Stimulated activated CD4-positive, alpha-beta T cell treated with anti-CD3 and anti-CD28 coated beads, Interleukin-2, amount 100 ng/mL, for 24 hours (primary cell): ENCODE measurements at places on chromosomes 5 and 9.

DNA sequence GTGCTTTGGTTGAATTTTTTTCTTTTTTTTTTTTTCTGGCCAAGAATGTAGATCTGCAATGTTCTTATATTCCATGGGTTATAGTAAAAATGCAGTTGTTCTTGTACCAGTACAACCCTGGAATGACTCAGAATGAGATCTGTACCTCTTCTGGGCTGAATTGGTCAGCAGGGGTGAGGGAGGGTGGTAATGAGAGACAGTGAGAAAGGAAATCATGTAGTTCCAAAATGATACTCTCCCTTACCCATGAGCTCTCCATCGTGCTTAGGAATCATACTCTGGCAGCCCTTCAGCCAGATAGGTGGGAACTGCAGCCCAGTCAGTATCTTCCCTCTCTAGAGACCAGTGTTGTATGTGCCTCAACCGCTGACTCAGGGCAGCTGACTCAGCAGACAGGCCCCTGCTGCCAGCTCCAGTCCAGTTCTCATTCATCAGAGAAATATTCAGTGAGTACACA lies 2.1 kb upstream of the GLIS3 start:
- peak; percentile 31 for DNase-seq

DNA sequence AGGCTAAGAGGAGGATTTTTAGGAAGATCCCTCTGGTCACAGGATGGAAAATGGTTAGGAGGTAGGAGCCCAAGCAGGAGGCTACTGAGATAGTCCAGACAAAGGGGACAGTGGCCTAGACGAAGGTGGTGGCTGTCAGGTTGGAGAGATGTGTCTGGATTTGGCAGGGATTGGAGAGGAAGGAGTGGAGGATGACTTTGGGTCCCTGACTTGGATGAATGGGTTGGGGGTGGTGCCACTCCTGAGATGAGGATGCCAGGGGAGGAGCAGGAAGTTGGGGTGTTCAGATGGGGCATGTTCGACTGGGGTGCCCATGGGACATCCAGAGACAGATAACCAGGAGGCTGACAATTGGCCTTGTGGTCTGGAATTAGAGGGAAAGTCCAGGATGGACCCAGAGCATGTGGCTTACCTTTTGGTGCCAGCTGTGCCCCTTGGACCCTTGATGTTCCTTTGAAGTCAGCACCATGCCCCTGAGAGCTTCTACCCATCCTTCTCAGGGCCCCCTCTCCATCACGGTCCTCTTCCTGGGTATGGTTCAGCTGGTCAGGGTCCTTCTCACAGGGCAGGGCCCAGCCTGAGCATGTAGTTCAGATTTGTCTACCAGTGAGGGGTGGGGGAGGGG lies 15.1 kb upstream of the IGFBPL1 start:
- no peak for DNase-seq

GRCh38 chr9:34991607-34992375 lies 2.2 kb downstream of the DNAJB5 start:
- peak; percentile 30 for DNase-seq

GRCh38 chr5:150111122-150111521 lies 24.8 kb upstream of the CSF1R start:
- DNase-seq, result no peak

- DNase-seq, result no peak
Observed at GRCh38 chr5:56746553-56747339, 68.6 kb upstream of the MAP3K1 start.

- peak; percentile 46 for DNase-seq
Observed at GRCh38 chr9:37801287-37801850, 772 bp downstream of the DCAF10 start.

GRCh38 chr9:121365564-121365963 lies 4.5 kb downstream of the STOM start:
- no peak for DNase-seq

GRCh38 chr5:14771972-14772371 lies 99.6 kb downstream of the ANKH start:
- DNase-seq, result no peak

DNA sequence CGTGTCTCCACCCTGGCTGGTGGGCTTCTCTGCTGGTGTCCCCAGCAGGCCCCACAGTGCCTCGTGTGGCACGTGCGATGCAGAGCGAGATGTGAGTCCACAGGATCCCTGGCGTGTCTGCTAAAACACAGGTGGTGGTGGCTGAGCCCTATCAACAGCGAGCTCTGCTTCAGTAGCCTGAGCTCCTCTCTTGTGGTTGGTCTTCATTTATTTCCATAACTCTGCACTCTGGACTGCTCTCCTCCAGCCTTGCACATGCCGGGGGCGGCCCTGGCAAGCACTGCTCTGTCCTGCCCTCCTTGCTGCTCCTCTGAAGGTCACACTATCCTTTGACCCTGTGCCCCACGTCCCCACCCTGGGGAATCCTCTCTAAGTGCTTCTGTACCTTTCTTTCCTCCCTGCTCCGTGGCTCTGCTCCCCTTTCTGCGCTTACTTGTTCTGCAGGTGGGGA lies 59.2 kb downstream of the NSUN2 start:
- DNase-seq, result no peak

DNA sequence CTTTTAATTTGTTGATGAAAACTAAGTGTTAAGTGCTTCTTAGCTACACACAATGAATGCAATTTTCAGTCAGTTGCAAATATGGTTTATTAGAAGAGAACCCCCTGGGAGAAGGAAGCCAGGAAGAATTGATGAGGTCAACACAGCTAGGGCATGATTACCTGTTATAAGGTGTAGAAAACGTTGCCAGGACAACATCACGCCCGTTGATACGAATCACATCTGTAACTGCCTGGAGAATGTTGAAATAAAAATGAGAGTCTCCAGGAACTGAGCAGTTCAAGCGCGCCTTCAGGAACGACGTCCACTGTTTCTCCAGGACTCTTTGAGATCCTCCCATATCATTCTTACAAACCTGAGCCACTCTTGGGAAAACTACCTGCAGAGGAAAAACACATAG lies 88.0 kb downstream of the SEMA6A start:
- DNase-seq, result no peak

DNA sequence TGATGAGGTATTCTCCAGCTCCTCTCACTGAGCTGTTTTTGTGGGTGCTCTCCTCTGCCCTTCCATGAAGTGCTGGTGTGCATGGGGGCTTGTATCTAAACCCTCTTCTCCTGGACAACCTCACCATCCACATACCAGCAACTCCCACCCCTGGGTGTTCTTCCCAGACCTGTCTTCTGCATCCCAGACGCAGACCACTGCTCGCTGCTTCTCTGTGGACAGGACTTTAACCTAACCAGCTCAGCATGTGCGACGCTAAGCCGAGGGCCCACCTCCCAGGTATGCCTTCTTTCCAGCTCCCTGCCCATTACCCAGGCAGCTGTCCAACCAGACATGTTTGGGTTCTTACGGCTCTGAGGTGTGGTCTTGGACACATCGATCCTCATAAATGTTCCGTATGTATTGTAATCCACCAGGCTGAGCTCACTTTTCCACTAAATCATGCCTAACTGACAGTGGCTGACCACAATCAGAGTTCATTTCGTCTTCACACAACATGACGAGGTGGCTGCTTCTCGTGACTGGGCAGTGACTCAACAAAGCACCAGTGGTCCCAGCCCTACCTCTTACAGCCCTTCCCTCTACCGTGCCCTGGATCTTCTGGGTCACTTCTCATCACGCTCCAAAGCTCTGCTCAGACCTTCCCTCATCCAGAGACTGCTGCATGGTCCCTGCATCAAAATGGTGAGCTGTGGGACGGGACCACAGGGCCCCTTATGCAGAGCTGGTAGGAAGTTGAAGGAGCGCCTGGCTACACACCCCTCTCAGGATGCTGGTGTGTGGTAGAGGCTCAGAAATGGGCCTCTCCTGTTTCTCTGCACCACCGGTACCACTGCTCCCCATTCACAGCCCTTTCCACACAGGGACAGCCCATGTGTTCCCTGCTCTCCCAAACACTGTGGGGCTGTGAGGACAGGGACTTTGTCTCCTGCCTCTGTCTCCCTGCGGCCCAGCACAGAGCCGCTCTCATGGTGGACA lies 9.6 kb upstream of the PTGES2 start:
- no peak for DNase-seq

DNA sequence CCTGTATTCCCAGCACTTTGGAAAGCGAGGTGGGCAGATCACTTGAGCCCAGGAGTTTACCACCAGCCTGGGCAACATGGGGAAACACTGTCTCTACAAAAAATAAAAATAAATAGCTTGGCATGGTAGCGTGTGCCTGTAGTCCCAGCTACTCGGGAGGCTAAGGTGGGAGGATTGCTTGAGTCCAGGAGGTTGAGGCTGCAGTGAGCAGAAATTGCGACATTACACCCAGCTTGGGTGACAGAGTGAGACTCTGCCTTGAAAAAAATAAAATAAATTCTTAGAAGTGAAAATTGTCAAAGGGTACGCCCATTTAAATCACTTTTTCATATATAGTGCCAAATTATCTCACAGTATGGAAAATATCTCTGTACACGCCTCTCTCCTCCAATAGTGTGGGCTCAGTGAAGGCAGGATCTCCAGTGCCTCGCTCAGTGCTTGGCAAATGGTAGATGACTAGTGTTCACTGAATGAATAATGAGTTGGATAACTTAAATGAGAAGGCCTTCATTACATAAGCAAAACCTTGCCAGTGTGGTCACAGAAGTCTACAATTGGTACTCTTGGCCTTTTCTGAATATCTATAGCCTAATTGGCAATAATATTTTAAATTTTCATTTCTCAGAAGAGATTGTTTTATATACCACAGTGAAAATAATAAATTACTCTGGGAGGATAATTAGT lies 9.4 kb upstream of the CCL28 start:
- no peak for DNase-seq

GRCh38 chr5:54001976-54002775 lies 308.2 kb downstream of the ARL15 start:
- no peak for DNase-seq

DNA sequence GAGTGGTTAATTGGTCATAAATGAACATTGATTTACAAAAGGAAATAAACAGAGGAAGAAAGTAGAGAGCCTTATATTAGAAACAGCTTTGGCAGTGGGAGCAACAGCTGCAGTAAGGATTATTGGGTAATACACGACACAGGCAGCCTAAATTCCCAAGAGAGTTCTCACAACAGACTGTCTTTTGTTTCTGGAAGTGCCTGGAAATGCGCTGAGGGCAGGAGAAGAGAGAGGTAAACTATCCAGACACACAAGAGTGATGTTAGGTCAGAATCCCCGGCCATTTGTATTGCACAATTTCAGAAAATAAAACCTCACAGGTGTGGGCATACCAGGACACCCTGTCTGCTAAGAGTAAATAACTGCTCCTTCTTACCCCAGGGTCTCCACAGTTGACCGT lies 450.4 kb upstream of the CTNND2 start:
- no peak for DNase-seq

- DNase-seq, result no peak
Observed at GRCh38 chr5:132952829-132953228, 10.6 kb downstream of the AFF4 start.

DNA sequence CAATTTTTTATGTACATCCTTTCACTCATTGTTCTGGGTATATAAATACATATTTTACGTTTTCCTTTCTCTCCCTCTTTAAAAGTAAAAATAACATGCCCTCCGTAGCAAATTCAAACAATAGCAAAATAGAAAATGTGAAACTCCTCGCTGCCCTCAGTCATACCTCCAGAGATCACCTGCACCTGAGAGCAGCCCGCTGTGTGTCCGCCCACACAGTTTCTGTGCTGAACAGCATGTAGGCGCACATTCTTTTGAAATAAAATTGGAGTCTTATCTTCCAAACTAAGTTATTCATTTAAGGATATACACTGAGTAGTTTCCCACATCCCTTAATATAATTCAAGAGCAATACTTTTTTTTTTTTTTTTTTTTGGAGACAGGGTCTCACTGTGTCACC lies 255.7 kb downstream of the AOPEP start:
- no peak for DNase-seq

DNA sequence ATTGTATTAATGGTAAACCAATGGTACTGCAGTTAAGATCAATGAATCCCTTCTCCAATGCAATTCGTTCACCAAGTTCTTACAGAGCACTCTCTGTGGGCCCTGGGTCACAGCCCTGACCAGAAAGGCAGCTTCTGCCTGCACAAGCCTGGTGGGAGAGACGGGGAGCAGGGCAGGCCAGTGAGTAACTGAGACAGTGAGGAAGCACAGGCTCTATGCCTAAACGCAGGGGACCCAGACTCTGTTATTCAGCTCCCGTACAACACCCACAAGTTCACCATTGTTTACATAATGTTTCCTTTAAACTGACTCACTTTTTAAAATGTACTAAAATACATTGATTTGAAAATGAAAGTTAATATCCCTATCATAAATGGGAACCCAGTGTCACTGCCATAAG lies 40.5 kb upstream of the CTSL start:
- DNase-seq, result no peak

GRCh38 chr5:83255268-83255667 lies 177.9 kb downstream of the XRCC4 start:
- no peak for DNase-seq

DNA sequence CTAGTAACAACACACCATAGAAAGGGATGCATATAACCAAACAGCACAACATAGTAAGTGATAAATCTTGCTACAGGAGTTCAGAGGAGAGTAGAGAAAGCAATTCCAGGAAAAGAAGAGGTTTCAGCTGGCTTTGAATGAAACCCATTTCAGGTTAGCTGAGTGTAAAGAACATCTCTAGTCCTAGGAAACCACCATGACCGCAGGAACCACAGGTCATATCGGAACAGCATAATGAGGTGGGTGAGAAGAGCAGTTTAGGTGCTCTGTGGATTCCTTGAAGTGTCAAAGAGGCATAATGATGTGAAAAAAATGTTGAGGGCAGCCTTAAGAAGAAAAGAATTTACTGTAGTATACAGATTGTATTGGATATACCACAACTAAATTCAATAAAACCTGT lies 507.5 kb downstream of the MTRR start:
- peak; percentile 3 for DNase-seq
